Renal cortex interstitium (tissue), 15 donors: ENCODE measurements at places on chromosomes 7 and 10. TPM values are rescaled to one million over a fixed set of nuclear protein-coding genes. Genes with fewer than 3 reads are reported as not detected.

DNA sequence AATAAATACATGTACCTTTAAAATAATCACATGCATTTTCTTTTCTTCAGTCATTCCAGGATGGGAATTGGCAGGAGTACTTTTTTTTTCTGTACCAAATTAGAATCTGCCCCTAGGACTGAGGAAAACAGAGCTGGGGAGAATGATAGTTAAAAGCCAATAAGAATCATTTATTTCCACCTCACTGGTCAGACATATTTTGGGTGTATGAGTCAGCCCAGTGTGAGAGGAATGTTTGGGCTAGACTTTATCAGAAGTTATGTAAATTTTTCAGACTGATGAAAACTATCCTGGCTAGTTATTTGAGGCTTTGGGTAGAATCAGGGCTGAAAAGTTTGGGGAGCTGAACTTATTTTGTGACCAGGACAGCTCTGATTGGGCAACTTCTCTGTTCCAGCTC, 303.1 kb upstream of the NPSR1 start:
- DNase-seq = no peak

DNA sequence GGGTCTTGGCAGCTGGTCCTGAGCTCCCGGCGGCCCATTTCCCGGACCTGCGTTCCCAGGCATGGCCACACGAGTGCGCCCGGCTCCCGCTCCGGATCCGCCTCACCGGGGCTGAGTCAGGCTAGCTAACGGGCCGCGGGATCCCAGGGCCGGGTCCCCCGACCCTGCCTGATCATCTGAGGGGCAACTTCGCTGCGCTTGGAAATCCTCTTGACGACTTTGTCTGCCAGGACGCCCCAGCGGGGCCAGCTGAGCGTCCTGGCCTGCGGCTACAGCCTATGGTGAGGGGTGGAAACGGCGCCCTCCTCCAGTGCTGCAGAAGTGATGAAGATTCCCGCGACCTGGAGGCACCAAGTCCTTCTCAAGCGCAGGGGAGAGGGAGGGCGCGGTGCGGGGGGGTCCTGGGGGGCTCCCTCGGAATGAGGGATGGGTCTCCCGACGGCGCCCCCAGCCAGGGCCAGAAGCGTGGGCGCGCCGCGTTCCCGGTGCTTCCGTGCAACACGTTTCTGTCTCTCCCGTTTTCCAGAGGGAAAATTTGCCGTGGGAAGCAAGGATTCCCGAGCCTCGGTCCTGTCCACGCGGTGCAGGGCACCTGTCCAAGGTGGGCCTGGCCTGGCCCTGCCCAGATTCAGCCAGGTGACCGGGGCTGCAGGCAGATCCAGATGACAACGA, 212.4 kb downstream of the CCSER2 start:
- no peak for DNase-seq

- DNase-seq = no peak
Observed at GRCh38 chr7:157973971-157974677, 613.5 kb downstream of the PTPRN2 start.

GRCh38 chr7:35717013-35717412, 22.1 kb upstream of the HERPUD2 start:
- DNase-seq = no peak

DNA sequence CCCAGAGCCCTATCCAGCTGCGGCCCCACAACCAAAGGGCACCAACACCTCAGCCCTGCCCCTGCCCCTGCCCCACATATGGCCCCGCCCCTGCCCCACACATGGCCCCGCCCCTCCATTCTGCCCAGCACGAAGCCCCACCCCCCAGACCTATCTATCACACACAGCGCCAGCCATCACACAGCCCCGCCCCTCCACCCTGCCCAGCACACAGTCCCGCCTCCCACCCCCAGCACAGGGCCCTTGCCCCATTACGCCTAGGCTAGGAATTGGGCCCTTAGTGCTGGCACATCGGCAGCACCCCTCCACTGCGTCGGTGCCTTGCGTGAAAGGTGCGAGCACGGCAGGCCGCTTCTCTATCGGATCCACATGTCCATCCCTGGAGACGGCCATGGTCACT, 126.8 kb downstream of the MAD1L1 start:
- no peak for DNase-seq

GRCh38 chr10:78327778-78328591, 294.3 kb downstream of the RPS24 start:
- DNase-seq = no peak

GRCh38 chr10:61964059-61964709, 62.7 kb downstream of the ARID5B start:
- DNase-seq = no peak

DNA sequence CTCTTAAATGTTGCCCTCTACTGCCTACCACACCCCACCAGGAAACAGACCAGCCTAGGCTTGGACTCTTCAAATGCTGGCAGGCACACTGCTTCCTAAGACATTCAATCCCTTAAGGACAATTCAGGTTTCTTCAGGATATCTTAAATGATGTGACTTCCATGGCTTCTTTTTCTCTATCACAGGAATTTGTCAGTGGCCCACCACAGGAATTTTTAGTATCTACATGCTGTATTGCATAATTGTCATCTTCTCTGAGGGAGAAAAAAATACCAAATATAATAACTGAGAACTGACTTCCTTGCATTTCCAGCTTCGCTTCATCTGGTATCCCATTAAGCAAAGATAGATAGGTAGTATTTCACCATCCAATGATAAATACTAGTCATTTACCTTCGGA, 129.3 kb downstream of the WNT2 start:
- DNase-seq = no peak

DNA sequence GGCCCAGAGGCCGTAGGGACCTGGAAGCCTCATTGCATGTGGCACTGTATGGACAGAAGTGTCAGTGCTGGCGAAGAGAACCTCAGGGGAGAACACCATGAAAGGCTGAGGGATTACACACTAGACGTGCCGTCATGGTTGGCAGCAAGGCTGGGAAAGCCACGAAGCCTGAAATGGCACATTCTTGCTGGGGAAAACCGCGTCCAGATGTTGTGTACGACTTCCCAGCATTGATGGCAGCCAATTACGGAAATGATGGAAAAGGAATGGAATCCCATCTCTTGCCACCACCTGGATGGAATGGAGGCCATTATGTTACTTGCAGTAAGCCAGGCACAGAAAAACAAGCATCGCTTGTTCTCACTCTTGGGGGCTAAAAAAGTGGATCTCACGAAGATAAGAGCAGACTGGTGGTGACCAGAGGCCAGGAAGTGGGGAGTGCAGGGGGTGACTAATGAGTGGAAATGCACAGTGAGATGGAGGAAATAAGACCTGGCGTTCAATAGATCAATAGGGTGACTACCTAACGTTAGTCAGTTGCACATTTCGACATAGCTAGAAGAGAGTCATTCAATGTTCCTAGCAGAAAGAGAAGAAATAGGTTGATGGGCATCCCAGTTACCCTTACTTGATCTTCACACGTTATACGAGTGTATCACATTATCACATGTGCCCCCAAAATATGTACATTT, 14.6 kb upstream of the PWWP2B start:
- no peak for DNase-seq

Gene SPDYE1
- 0.80 TPM for polyA plus RNA-seq

Gene SLC35B4
- polyA plus RNA-seq = 30.1 TPM

Gene TMEM213
- 52.3 TPM for polyA plus RNA-seq

- DNase-seq = no peak
Observed at GRCh38 chr7:128358233-128358632, 3.3 kb downstream of the PRRT4 start.

GRCh38 chr10:35215107-35215506, 88.5 kb downstream of the CREM start:
- DNase-seq = no peak

Gene FOXP2
- 10.0 TPM for polyA plus RNA-seq

DNA sequence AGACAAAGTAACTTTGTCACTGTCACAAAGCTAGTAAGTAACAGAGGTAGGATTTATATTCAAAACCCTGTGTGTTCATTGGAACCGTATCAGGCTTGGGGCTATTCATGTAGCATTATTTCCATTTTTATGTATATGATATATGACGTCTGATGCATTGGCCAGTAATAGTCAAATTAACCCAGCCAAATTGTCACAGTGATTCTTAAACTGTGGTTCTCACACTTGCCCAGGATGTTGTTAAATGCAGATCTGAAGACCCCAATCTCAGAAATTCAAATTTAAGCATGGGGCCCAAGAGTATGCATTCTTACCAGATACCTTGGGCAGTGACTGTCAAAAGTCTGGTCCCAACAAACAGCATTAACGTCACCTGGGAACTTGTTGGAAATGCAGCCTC, 63.9 kb downstream of the C1GALT1 start:
- no peak for DNase-seq

DNA sequence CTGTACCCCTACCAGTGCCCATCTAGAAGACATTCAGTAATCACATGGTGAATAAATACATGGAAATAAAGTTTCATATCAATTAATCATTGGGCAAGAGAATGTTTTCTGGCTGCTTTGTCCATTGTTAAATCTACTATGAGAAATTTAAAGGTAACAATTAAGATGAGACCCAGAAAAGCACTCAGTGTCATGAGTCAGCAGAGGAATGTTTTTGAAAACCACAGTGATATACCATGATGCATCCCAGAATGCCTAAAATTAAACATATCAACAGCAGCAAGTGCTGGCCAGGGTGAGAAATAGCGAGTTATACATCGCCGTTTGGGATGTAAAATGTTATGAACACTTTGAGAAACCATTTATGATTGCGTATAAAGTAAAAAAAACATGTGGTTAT, 825.3 kb upstream of the C7orf33 start:
- DNase-seq = no peak

Gene LHFPL3
- 6.5 TPM for polyA plus RNA-seq

Gene ZDHHC4
- 76.3 TPM for polyA plus RNA-seq

- DNase-seq = no peak
Observed at GRCh38 chr7:74289659-74290552, 699 bp downstream of the CLIP2 start.

GRCh38 chr10:104452977-104453376, 99.3 kb downstream of the CFAP58 start:
- no peak for DNase-seq

Gene C10orf53
- polyA plus RNA-seq = not detected

Gene FLNC
- 23.6 TPM for polyA plus RNA-seq

DNA sequence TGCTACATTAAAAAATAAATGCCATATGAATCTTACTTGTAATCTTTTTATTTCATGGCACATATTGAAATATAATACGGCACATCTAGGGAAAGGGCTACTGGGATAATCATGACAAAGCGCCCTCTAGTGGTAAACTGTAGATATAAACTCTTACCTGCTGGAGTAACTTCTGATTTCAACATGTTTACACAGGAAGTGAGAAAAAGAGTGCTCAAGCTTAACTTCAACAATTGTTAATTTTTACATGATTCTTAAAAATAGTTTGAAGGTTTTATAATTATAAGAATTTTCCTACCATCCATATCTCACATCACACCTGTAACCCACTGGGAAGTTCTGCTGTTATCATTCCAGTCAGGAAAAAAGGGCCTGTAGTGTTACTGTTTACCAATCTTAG, 2.0 kb upstream of the HEPACAM2 start:
- peak; percentile 15 for DNase-seq
